ENCODE measurements at places on chromosomes 7 and 10. TPM values are rescaled to one million over a fixed set of nuclear protein-coding genes. Genes with fewer than 3 reads are reported as not detected.

- no peak for DNase-seq
Observed at GRCh38 chr10:110864662-110865140, 7.0 kb upstream of the PDCD4 start.

GRCh38 chr10:132644527-132645246, 107.1 kb downstream of the INPP5A start:
- no peak for DNase-seq

- DNase-seq, result no peak
Observed at GRCh38 chr10:22740180-22740579, 25.8 kb upstream of the PIP4K2A start.

GRCh38 chr7:81534446-81534845, 235.4 kb downstream of the HGF start:
- no peak for DNase-seq

DNA sequence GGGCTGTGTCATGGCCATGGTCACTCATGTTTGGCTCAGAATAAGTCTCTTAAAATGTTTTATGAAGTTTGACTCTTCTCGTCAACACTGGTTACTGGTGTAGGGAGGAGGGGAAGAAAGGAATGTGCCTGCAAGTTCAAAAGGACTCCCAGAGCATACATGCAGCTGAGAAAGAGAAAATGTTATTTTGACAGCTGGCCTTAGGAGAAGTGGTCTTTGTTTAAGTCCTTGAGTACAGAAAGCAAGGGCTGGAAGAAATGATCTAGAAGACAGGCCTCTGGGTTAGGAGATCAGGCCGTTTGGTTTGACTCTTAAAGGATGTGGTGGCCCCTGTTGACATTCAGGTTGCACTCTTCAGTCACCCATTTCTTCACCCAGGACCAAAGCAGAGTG, 245.5 kb downstream of the REEP3 start:
- DNase-seq, result no peak

DNA sequence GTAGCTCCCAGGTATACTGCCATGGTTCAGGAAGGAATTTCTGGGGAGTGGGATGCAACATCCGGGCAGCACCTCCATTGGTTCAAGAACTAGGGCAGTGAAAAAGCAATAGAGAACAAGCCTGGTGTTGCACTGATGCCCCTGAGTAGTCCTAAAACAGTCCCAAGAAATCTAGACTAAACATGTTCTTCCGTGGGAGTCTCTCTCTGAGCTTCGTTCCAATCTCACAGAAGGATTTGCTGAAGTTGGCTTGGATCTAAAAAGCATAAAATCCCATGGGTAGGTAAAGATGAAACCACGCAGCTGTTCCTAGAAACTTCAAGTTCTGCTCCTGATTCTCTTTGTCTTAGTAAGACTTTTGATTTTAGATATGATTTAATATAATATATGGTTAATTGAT, 154.5 kb downstream of the PLXDC2 start:
- no peak for DNase-seq

- DNase-seq, result no peak
Observed at GRCh38 chr7:35286986-35287385, 33.1 kb upstream of the TBX20 start.

DNA sequence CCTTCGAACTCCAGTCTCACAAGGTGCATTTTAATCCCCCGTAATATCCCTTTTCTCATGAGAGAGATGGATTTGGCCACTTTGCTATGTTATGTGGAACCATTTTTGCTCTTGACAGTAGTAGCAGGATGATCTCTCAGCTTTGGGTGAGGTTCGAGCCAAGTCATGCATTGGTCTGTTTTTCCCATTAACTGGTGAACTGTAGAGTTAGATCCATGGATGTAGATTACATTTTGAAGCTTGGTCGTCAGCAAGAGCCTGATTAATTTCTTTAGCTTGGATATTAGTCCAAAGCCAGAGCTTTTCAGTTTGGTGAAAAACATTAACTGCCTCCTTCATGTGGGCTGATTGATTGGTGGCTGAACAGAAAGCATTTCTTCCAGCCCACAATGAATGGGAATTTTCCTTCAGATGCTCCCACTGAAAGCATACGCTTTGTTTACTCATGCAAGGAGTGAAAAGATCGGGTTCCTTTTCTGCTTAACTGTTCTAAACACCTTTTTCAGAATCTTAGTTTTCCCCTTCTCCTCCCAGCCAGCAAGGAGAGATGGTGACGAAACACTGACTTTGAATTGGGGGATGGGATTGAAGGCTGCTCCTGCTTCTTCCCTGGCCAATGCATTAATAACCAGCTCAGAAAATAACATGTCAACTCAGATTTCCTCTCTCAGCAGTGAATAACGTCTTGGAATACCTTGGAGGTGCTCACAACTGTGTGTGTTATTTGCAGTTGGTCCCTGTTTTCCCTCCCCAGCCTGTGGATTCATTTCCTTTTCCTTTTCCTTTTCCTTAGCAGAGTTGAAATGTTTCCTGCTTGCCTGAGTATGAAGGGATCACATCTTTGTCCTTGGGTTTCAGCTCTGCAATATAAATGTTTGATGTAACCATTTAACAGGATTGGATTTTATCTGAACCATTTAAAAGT, 351.8 kb upstream of the FZD8 start:
- DNase-seq, result no peak

DNA sequence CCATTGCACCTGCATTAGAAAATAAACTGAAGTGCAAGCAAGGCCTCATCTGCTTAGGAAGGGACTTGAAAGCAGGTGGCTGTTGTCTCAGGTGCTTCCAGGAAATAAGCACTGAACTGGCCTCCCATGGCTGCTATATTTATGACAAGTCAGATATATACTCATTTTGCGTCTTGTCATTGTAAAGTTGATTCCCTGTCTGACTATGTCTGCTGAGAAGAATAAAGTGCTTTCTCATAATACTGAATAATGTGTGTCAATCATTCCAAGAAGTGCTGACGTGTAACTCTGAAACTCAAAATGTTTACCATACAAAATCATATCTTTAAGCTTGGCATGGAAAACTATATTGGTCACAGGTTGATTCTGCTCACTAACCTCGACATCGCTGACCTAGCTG, 44.9 kb upstream of the SVOPL start:
- DNase-seq, result no peak

Gene SLC16A12
- not detected for total RNA-seq

Gene CDCA7L
- 107 TPM for total RNA-seq

Gene ITIH2
- total RNA-seq, result 0.57 TPM

All from HCT116 (cell line).